NCI-H146 (cell line): ENCODE measurements at places on chromosomes 7 and 10.

- no peak for DNase-seq
These were observed 84.4 kb upstream of the FGL2 start for GRCh38 chr7:77284005-77284404.

DNA sequence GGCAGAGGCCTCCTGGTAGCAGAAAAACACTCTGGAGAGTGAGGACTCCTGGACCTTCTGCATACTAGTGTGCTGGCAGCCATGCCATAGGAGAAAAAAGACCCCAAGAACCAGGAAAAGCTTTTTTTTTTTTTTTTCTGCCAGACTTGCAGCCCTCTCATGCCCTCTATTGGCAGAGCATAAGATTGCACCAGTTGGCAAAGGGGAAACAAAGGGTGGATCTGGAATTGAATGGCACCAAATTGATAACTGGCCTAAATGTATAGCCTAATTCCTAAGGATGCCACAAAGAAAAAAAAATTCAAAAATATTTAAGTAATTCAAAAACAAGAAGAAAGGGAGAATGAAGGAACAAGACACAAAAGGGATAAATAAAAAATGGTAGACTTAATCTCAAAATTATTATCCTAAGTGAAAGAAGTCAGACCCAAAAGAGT, 112.5 kb upstream of the GHITM start:
- peak; percentile 26 for DNase-seq

GRCh38 chr10:62851442-62851841, 35.3 kb upstream of the EGR2 start:
- DNase-seq, result no peak

- no peak for DNase-seq
These were observed 206.8 kb upstream of the NPSR1 start for GRCh38 chr7:34451183-34451582.

GRCh38 chr7:36151921-36152755, 916 bp upstream of the EEPD1 start:
- DNase-seq, result no peak

DNA sequence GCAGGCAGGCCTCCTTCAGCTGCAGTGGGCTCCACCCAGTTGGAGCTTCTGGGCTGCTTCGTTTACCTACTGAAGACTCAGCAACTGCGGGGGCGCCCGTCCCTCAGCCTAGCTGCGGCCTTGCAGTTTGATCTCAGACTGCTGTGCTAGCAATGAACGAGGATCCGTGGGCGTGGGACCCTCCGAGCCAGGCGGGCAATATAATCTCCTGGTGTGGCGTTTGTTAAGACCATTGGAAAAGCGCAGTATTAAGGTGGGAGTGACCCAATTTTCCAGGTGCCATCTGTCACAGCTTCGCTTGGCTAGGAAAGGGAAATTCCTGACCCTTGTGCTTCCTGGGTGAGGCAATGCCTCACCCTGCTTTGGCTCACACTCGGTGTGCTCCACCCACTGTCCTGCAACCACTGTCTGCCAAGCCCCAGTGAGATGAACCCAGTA, 159.2 kb upstream of the FOXP2 start:
- DNase-seq, result peak; percentile 3

- no peak for DNase-seq
These were observed 82.3 kb downstream of the FAM13C start for GRCh38 chr10:59279991-59280505.
